ENCODE measurements at places on chromosomes 6 and 20.

DNA sequence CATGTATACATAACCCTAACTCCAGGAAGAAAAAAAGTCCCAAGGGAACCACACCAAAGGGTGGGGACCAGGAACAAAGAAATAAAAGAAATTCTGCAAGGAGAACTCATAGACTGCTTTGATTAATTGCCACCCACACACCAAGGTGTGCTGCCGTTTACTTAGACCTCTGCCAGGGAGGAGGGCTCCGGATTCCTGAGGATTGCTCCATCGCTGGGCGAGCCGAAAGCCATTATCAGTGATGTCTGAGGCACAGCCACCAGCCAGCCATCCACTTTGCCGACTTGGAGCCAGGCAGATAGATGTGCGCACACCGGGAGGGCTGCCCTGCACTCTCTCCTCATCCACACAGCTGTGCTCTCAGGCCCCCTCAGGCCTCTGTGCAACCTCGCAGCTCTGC, 272.7 kb upstream of the FOXQ1 start:
- DNase-seq = no peak

DNA sequence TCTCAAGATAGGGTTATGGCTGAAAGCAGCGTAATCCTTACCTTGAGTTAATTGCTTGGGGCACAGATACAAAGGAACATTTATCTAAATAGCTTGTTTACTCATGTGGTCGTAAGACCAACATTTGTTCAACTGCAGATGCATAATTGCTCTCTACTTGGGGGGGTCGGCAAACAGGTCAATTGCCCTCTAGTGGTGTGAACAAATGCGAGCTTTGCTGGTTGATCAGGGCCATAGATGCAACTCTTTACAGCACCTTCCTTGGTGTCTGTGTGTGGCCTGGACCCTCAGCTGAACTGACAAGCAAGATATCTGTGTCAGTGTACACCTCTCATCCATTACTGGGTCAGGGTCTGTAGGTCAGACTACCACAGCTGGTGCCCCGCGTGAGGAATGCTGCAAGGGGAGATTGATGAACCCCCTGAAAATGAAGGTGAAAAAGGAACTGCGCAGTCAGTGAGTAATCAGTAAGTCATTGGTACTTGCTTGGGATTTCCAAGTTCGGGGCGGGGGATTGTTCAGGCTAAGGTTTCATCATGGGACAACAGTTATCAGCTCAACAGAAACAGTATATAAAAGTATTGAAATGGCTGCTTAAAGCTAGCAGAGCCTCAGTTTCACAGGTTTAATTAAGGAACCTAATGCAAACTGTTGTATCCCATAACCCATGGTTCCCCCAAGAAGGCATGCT, 24.0 kb downstream of the HLA-DPA1 start:
- no peak for DNase-seq

DNA sequence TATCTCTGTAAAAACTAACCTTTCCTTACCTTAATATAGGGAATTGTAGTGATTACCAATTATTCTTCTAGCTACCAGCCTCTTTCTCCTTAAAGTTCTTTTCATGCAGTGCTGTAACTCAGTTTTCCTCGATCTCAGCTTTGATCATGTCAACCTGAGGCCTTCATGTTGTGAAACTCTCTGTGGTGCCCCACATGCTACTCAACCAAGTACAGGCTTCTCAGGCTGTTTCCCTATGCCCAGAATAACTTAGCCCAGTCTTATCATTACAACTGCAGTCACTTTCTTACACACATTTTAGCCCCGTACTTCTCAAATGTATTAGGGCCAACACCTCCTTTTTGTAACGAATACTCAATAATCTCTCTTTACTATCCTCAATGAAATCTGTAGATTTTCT, 90.1 kb upstream of the SUPT3H start:
- no peak for DNase-seq

DNA sequence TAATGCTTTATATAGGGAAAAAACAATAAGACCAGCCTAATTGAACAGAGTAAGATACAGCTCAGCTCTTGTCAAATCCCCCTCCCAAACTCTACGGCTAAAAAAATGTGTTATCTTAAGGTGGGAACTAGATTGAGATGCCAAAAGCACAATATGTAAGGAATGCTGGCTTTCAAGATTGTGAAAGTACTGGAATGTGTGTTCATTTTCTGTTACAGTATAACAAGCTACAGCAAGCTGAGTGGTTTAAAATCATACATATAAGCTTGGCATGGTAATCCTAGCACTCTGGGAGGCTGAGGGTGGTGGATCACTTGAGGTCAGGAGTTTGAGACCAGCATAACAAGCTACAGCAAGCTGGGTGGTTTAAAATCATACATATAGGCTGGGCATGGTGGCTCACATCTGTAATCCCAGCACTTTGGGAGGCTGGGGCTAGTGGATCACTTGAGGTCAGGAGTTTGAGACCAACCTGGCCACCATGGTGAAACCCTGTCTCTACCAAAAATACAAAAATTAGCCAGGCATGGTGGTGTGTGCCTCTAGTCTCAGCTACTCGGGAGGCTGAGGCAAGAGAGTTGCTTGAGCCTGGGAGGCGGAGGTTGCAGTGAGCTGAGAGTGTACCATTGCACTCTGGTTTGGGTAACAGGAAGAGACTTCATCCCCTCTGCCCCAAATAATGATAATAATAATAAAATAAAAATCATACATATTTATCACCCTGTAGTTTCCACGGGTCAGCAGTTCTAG, 297.7 kb downstream of the DOK5 start:
- no peak for DNase-seq

DNA sequence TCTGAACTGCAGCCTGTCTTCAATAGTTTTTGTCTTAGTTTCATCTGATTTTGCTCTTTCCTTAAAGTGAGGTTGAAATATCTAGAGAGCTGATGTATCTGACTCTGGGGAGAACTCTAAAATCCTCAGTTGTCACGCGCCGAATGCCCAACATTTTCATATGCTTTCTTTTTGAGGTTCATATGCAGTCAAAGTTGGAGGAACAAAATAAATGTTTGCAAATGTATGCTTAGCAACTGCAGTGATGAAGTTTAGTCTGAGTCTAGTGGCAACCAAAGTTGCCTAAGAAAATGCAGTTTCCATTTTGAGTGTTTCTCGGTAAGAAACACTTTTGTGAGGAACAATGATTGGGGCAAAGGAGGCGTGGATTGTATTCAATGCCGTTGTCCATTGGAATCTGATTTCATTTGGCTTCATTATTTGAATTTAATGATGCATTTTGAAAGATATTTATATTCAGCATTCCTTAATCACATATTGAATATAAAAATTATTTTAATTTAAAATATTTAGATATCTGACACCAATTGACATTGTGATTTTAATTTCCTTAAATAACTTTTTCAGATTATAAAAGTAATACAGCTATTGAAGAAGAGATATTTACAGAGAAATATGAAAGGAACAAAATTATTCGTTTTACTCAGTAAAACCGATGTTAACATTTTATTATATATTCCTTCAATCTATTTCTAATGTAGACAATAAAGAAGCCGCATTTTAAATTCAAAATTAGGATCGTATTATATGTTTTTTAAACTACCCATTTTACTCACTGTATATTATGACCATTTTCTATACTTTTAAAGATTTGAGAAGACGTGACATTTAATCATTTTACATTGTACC, 122.0 kb downstream of the PLEKHG1 start:
- DNase-seq = no peak

DNA sequence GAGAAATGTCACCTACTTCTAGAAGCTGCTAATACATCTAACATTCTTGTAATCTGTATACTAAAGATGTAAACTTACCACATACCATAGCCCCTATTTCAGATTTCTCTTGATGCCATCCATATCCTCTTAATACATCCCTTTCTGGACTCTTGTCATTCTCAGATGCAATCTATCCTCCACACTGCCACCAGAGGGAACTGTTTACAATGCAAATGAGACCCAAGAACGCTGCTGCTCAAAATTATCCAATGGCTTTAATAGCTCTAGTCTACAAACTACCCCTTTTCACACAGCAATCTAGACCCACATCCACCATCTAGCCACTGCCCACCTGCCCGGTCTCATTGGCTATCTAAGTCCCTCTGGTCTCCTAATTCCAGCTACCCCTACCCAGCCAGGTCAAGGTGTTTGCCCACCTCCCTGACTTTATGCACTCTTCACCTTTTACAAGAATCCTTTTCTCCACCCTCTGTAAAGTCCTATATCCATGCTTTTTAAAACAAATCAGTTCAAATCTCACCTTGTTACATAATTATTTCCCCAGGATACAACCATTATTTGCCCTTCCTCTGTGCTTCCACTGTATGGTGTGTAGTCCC, 14.8 kb downstream of the FAXC start:
- DNase-seq = no peak

- DNase-seq = no peak
Measured at GRCh38 chr6:45477278-45477677, 99.5 kb upstream of the SUPT3H start.

DNA sequence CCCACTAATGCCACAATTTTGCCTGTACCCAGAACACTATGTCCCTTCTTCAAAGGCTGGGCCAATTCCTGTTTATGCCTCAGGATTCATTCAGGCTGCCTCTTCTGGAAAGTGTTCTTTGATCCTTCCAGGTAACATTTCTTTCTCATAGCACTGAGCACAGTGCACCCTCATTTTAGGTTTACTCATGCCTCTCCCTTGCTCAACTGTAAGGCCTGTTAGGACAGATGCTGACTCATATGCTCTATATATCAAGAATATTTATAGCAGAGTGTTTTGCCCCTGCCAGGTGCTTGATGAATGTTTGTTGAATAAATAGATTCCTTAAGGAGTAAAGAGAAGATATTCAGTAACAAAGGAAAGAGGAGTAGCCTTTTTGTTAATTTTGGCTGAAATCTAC, 263.9 kb downstream of the PHF3 start:
- no peak for DNase-seq

DNA sequence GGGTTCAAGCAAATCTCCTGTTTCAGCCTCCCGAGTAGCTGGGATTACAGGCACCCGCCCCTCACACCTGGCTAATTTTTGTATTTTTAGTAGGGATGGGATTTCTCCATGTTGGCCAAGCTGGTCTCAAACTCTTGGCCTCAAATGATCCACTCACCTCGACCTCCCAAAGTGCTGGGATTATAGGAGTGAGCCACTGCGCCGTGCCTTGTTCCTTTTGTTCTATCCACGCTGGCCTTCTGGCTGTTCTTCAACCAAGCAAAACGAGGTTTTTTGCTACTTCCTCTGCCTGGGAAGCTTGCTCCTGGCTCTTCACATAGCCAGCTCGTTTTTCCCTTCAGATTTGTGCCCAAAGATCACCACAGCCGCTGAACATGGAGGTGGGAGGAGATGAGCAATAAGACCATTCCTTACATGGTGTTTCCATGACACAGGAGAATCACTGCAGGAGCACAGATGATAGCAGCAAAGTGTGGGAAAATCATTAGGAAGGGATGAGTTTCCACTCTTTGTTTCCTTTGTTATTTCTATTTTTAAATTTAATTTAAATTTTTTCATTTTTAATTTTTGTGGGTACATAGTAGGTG, 201.0 kb upstream of the ZNF217 start:
- DNase-seq = no peak

DNA sequence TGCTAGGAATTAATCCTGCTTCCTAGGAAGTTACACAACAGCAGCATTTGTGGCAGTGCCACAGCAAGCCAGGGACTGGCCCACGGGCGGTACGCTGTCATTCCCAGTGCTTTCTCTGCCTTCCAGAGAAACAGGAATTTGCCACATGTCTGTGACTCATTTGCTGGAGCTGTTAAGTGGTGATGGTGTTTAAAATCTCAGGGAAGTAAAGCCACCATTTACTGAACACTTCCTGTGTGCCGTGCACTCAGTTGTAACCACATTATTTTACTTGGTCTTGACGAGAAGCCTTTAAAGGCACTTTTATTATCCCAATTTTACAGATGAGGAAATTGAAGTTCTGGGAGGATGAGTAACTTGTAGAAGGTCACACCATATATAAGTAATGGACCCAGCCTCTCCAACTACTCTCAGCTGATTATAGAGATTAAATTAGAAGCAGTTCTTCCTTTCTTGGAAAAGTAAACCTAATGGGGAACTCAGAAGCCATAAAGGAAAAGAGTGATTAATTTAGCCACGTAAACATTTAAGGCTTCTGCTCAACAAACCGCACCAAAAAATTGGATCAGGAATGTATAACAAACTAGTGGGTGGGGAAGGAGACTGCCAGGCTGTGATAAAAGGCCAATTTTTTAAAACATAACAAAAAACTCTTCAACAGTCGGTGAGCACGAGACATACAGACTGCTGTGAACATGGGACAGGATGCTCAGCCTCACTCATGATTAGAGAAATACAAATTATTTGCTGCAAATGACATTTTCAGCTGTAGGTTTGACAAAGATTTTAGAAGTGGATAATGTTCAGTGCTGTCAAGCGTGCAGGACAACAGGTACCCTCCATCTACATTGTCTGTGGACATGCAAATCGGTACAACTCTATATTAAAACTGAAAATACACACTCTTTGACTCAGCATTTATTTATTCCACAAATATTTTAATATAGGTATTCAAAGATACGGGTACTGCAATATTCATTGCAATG, 311.2 kb downstream of the NRN1 start:
- no peak for DNase-seq

- DNase-seq = no peak
Measured at GRCh38 chr6:18495236-18495635, 108.1 kb downstream of the RNF144B start.

GRCh38 chr6:17700421-17701416, 6.0 kb downstream of the NUP153 start:
- no peak for DNase-seq

DNA sequence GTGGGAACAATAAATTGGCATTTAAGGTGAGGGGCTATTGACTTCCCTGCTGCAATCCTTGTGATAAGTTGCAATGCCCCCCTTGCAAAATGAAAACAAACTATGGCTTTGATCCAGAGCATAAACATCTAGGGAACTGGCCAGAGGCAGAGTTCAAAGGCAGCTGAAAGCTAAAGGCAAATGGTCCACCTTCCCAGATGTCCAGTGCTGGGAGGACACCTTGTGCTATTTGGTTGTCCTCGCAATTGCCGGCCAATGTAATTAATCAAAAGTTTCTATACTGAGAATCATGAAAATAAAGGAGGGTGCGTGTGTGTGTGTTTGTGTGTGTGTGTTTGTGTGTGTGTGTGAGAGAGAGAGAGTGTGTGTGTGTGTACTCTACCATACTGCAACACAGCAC, 337.4 kb downstream of the CBLN4 start:
- DNase-seq = no peak

- DNase-seq = no peak
Measured at GRCh38 chr20:37393196-37393862, 47.4 kb downstream of the SRC start.

DNA sequence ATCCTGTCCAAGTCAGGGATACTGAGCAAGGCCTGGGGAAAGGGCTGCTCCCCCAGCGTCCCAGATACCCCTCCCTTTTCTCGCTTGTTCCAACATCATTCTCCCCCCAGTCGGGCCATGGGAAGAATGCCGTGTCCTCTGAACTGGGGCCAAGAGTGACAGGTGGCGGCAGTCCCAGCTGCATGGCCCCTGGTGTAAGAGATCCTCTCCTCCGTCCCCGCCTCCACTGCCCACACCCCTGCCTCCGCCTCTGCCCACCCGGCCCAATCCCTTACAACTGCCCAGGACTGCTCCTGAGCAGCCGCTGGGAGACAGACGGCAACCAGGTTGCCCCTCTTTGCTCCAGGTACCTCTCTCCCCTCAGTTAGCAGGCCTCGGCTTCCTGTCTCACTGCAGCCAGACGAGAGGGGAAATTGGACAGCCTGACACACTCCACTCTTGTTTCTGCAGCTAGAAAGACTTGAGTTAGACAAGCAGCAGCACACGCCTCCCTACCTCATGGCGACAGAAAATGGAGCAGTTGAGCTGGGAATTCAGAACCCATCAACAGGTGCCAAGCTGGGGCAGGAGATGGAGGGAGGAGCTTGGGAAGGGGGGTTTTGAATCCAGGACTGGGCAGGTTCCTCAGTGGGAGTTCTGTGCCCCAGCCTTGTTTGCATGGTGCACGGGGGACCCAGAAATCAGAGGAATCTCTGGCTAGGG, at the start of gene MYLK2:
MYLK2 (plus strand) TSS at position 274 of the 702 bp plus-strand sequence; CDS start at position 499, 225 bp downstream.
- peak; percentile 54 for DNase-seq
